Neural cell (in vitro differentiated cells): ENCODE measurements at places on chromosomes 7 and 10. TPM values are rescaled to one million over a fixed set of nuclear protein-coding genes. Genes with fewer than 3 reads are reported as not detected.

The GIMAP6 gene
- polyA plus RNA-seq = not detected in 2 replicates

The AMPH gene
- 33.7 and 34.7 TPM in 2 replicates for polyA plus RNA-seq

The TMEM229A gene
- 0.31 and 0.94 TPM in 2 replicates for polyA plus RNA-seq

The LIPJ gene
- 0.15 and 0.16 TPM in 2 replicates for polyA plus RNA-seq

The ZNF775 gene
- polyA plus RNA-seq = 16.8 and 24.9 TPM in 2 replicates

The GPNMB gene
- not detected in 2 replicates for polyA plus RNA-seq

The CFTR gene
- polyA plus RNA-seq = not detected in 2 replicates
